ENCODE measurements at places on chromosomes 11 and 22. TPM values are rescaled to one million over a fixed set of nuclear protein-coding genes. Genes with fewer than 3 reads are reported as not detected.

- no peak for DNase-seq
Measured at GRCh38 chr22:41844036-41844435, 11.1 kb downstream of the SREBF2 start.

GRCh38 chr11:115590254-115590653, 86.0 kb upstream of the CADM1 start:
- DNase-seq, result no peak

DNA sequence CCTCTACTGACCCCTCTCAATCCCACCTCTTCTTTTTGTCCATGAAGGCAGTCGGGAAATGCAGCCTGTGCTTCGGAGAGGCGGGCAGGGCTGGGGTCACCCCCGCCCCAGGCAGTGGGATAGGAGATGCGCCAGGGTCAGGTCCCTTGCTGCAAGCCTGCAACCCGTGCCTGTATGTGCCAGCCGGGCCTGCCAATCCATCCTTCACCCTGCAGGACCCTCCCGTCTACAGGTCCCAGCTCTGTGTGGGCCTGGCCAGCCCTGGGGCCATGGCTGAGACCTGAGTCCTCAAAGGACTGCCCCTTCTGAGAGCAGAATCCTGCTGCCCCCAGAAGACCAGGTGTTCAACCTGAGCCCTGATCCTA, 10.9 kb downstream of the ASCL2 start:
- no peak for DNase-seq

The PICK1 gene
- 15.8 TPM for total RNA-seq

- DNase-seq, result peak; percentile 57
Measured at GRCh38 chr22:44664149-44664548, 37.9 kb upstream of the PRR5 start.

DNA sequence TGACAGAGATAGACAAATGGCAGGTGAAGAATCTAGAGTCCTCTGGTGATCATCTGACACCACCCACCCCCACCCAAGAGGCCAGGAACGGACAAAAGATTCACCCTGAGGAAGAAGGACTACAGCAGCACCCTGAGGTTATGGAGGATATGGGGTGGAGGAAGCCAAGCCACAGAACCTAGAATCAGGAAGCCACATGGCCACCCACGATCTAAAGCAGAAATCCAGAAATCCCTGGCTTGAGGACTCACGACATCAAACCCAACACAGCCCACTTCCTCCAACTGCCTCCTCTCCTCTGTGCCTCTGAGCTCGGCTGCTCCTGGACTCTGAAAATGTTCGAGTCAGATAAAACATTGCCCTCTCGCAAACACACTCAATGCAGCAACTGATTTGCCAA, 364.3 kb downstream of the SHANK2 start:
- no peak for DNase-seq

DNA sequence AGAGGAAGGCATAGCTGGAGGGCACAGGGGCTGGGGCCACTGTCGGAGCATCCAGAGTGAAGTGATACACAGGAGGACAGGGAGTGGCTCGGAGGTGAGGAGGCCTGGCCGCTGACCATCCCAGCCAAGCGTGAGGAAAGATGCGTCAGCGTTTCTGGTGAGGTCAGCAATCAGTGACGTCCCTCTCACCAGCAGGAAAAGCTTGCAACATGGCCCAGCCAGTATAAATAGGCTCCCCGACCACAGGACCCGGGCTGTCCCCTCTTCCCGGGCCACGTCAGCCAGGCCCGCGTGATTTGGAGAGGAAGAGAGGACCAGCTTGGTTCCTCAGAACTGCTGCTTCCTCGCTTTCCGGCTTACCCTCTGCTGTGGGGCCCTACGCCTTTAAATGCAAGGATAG, 4.2 kb upstream of the OSM start:
- no peak for DNase-seq

GRCh38 chr11:122149202-122149601, 33.2 kb upstream of the BLID start:
- no peak for DNase-seq

DNA sequence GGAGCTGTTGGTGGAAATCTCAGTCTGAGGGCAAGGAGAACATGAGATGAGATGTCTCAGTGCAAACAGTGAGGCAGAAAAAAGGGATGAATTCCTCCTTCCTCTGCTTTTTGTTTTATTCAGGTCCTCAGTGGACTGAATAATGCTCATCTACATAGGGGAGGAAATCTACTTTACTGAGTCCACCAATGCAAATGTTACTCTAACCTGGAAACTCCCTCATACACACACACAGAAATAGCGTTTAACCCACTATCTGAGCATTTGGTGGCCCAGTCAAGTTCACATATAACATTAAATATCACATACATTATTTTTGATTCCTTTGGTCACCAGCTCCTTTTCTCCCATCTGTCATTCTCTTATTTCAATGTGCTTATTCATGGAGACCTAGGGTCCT, 418.8 kb downstream of the TMEM135 start:
- no peak for DNase-seq

GRCh38 chr22:40363059-40363458, 7.3 kb upstream of the SGSM3 start:
- DNase-seq, result no peak

The GUCY1A2 gene
- total RNA-seq, result 1.3 TPM

The ZNF280B gene
- 2.4 TPM for total RNA-seq

DNA sequence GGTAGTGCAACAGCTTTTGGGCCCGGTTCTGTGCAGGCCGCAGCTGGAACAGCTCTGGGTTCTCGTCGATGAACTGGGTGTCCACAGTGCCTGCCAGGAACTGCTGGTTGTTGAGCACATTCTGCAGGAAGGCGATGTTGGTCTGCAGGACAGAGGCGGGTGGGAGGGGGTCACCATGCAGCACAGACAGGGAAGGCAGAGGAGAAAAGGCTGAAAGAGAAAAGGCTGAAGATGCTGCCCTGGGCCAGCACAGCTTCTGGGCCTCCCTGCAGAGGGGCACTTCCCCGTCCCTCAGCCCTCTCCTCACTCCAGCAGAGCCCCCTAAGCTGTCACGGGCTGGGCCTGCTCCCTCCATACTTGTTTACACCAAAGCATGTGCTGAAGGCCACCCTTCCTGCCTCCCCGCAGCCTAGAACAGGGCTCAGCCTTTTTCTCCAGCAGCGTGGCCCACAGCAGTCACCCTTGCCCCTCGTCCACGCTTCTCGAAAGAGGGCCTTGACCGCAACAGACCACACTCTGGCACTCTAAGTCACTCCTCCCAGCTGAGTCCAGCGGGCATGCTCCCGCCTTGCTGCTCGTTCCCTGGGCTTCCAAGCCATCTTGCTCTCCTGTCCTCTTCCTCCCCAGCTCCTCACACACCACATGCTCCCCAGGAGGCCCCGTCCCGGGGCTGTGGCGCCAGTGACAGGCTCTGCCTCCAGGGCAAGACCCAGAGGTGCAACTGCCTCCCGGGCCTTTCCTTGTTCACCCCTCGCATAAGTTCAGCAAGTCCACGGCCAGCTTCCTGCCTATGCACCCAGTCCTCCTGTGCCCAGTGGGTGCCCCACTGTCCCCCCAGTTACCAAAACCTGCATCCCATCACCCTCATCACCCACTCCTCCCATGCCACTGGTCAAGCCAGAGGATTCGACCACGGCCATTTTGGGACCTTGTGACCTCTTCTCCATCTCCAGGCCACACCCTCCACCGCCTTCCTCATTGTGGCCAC, 3.3 kb upstream of the LRFN4 start:
- DNase-seq, result no peak

The SIAE gene
- 22.8 TPM for total RNA-seq

DNA sequence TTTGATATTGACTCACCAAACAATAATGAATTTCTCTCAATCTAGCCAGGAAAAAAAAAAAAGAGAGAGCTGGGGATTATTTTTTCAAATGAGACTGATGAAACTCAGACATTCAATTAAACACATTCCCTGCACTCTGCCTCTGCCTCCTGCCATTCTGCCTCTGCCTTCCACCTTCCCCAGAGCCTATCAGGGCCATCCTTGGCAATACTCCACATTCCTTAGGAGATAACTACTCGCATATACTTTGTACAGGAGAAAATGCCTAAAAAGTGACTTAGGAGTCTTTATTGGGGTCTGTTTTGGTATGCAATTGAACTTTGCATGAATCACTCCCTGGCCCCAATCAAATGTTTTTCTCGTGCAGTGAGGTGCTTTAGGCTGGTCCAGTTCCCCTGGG, 246.6 kb upstream of the PLET1 start:
- no peak for DNase-seq

DNA sequence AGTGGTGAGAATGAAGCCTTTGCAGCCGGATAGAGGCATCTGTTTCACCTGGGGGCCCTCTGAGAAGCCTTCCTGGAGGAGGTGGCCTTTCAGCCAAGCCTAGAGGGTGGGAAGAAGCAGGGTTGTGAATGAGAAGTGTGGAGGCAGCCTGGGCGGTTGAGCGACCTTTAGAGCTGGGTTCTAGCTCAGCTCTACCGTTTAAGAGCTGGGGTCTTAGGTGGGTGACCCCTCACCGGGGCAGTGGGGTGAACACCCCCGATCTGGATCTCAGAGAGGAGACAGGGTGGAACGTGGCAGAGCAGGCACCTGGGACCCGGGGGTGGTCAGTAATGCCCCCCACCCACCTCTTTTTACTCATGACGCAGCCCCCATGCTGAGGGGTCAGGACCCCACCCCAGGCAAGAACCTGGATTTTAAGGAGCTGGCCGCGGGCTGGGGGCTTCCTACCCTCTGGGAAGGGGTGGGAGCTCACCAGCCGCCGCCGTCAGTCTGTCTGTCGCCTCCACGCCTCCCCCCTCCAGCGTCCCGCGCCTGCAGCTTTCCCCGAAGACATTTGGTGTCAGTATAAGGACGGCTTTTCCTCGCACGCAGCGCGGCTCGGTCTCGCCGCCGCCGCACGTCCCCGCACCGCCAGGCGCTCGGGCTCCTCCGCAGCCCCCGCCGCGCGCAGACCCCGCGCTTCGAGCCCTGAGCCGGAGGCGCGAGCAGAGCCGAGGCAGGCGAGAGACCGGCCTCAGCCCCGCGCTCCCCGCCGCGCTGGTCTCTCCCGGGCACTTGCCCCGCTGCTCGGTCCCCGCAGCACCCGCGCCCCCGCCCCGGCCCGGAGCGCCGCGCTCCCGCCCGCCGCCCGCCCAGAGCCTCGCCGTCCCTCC, 13.3 kb upstream of the CACNA1I start:
- no peak for DNase-seq

The CRYBB1 gene
- not detected for total RNA-seq

GRCh38 chr11:86374586-86374985, at the start of gene CCDC81:
Gene CCDC81 (plus strand): TSS chr11:86374887. CDS start chr11:86375164, 277 bp downstream.
- no peak for DNase-seq

GRCh38 chr11:105046898-105047579, 1.9 kb upstream of the CARD16 start:
- DNase-seq, result peak; percentile 99

DNA sequence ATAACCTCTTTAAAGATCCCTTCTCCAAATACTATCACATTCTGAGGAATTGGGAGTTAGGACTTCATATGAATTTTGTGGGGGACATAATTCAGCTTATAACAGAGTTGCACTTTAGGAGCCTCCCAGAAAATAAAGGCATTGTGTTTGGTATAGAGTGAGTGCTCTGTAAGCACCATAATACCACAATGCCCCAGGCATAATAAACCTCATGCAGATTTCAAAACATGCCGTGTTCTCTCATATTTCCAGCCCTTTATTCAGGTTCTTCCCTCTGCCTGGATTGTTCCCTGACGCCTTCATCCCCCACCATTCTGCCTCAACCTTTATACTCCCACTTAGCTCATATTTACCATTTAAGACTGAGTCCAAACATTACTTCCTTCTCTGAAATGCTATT, 398.8 kb upstream of the FAT3 start:
- no peak for DNase-seq

GRCh38 chr11:96524475-96524874, 134.7 kb downstream of the JRKL start:
- DNase-seq, result no peak

GRCh38 chr11:94910270-94910669, 63.1 kb downstream of the CWC15 start:
- no peak for DNase-seq

GRCh38 chr11:70891844-70892380, 360.5 kb downstream of the SHANK2 start:
- no peak for DNase-seq

DNA sequence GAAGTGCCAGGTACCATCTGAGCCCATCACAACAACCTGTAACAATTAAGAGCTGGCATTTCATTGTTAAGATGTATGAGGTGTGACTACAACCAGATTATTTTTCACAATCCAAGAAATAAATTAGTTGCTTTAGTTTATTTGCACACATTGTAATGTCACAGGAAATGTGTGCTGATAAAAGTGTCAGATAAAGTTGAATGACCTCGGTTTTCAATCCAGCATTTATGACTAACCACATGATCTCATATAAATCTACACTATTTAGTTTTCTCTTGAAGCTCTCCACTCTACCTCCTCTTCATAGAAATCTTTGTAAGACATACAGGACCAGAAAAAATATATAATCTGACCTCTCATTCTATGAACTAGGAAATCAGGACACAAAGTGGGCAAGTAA, 166.2 kb downstream of the PGR start:
- no peak for DNase-seq

The NCAM1 gene
- total RNA-seq, result 5.0 TPM

- DNase-seq, result no peak
Measured at GRCh38 chr11:27770576-27770975, 70.3 kb upstream of the BDNF start.

The ZNF215 gene
- 10.7 TPM for total RNA-seq

- DNase-seq, result peak; percentile 58
Measured at GRCh38 chr11:69918938-69919650, 99.9 kb upstream of the FGF3 start.

The SCT gene
- total RNA-seq, result not detected

DNA sequence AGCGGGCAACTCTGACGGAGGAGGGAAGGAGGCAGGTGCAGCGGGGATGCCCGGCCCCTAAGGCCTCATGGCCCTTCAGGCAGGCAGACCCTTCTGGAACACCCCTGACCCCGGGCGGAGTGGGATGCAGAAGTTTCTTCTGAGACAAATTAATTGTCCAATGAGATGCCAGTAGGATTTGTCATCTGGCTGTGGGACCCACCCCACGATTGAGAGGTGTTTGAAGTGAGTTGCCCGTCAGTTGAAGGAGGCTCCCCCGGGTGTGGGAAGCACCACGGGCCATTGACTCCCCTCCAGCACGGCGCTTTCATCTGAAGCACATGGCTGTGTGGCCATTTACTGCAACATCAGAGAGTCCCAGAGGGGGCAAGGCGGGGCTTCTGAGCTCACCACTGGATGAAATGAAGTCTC, 527.8 kb downstream of the BRD1 start:
- no peak for DNase-seq

DNA sequence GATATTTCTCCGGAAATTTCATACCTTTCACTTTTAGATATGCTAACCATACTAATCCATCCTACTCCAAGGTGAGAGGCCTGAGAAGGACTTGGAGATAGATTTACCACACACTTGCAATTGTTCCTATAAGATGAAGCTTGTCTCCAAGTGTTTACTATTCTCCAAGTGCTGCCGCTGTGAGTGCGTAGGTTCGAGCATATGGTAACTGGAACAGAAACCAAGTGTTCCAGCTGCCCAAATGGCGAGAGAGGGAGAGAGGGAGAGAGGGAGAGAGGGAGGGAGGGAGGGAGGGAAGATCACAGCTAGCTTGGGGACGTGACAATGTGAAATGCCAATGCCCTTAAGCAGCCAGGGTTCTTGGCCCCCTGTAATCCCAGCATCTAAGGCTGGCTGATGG, 21.5 kb downstream of the ASCC2 start:
- DNase-seq, result no peak

The PATE4 gene
- not detected for total RNA-seq

The PHOX2A gene
- not detected for total RNA-seq

GRCh38 chr11:34072832-34073231, 21.3 kb downstream of the CAPRIN1 start:
- DNase-seq, result no peak

The TTC12 gene
- total RNA-seq, result 17.2 TPM

The FOLH1 gene
- 1.5 TPM for total RNA-seq

The OR51B2 gene
- not detected for total RNA-seq
